T-cell (primary cell): ENCODE measurements at places on chromosomes 1 and 21.
A peak's percentile ranks its signal among the peaks of the same experiment; 100 is the strongest.

GRCh38 chr21:38735626-38736206 lies 70.0 kb upstream of the ETS2 start:
- DNase-seq: no peak

GRCh38 chr1:202571719-202572339 lies 138.4 kb downstream of the SYT2 start:
- DNase-seq: no peak

DNA sequence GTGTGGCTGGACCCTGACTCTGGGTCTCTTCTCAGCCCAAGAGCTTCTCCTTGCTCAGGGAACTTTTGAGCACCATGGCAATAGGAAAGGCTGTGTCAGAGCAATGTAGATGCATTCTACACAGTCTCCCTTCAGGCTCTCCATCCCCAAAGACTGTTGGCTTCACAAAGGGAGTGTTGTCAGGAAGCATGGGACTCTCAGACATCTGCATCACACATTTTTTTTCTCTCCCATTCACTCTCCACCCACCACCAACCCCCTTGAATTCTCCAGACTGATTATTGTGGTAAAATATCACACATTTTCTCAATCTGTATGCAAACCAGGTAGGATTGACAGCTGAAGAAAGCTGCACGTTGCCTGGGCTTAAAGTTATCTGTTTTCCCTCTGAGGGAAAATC lies 105.4 kb upstream of the WARS2 start:
- DNase-seq: no peak

DNA sequence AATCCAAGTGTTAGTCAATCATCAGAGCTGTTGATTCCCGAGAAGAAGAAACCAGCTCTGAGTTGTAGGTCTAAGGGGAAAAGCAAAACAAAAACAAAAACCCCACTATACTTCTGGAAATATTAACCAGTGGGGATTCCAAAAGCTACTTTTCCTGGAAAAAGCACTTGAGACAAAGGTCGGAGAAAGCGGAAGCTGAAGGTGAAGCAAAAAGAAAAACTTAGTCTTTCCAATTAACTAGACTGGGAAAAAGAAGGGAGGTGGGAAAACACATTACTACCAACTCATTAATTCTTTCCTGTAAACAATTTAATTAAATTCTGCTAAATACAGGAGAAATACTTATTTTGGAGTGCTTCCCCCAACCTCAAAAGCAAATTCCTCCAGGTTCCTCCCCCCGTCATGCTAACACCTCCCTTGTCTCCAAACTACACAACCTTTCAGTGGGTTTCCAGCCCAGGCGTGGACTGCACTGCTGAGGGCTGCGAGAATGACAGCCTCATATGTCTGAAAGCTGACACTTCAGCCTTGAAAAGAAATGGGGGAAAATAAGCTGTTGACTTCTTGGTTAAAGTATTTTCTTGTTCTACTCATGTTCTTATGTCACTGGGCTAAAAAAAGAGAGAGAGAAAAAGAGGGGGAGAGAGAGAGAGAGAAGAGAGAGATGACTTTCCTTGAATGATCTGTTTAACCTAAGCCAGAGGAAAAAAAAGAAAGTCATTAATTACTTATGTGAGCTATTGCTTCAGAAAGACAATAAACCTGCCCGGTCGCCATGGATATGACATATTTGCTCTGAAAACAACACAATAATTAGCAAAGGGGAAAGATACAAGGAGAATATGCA lies 5.1 kb downstream of the CASZ1 start:
- no peak for DNase-seq

- DNase-seq: no peak
These were observed 4.1 kb downstream of the EFHD2 start for GRCh38 chr1:15413563-15414444.

- DNase-seq: peak; percentile 12
These were observed 210.9 kb upstream of the GALNT2 start for GRCh38 chr1:229856009-229856650.

DNA sequence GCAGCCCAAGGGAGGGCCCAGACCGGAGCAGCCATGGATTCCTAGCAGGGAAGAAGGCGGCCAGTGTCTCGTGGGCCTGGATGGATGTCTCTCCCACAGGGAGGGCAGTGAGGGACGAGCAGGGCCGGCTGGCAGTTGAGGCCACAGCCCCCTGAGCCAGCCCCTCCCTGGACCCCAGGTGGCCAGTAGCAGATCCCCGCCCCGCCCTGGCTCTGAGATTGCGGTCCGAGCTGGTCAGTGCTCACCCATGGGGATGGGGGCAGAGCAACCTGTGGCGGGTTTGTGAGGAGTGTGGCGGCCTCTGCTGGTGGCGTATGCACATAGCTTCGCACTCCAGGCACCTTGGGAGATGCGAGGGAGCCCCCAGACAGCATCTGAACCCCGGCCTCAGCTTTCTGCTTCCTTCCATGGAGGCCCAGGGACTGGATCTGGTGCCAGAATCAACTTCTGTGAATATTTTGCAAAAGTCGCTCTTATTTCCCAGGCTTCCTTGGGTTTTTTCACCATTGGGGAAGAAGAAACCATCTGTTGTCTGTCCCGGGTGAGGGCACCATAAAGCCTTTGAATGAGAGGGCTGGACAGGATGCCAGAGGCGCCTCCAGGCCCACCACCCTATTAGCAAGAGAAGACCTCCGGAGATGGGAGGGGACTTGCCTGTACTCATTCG lies 8.4 kb upstream of the KCNN3 start:
- peak; percentile 64 for DNase-seq

- no peak for DNase-seq
These were observed 39.4 kb downstream of the KCNJ15 start for GRCh38 chr21:38295997-38296764.

DNA sequence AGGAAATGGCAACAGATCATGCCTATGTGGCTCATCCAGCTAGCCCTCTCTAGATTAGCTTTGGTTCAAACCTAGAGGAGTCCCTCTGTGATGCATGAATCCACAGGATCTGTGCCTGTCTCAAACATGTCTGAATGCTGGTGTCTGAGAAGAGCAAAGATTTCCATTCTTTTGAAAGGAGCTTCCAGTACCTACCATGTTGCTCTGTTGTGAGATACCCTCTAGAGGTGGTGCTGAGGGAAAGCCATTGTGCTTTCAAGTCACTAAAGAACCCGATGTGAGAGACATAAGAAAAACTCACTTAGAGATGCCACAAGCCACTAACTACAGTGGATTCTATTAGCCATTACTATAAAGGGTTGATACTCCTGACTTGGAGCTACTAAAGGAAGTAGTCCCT lies 103.6 kb downstream of the LRRC40 start:
- no peak for DNase-seq

GRCh38 chr1:81298266-81298665 lies 502.5 kb upstream of the ADGRL2 start:
- DNase-seq: no peak

DNA sequence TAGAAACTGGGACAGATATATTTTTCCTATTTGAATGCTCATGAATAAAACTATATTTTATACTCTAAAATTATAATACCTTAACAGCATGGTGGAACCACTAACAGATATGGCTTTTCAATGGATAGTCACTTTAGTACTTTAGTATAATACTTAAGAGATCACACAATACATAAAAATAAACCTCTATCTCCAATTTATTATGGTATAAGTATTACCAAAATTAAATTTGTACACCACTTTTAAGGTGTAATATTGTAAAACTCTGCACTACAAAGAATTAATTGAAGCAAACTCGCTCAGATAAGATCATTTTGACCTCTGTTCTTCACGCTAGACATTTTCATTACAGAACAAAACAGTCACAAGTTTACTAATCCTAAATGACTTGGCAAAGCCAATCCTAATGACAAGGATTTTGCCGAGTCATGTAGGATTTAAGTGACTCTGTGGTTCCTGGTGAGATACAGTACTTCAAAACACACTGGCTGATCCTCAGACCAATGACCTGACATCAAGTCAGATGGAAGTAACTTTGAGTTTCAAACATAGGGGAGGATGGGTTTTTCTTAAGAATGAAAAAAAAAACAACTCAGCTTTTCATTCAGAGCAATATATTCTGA lies 200.6 kb downstream of the SMYD3 start:
- no peak for DNase-seq
